ENCODE measurements at places on chromosomes 7 and 10.

DNA sequence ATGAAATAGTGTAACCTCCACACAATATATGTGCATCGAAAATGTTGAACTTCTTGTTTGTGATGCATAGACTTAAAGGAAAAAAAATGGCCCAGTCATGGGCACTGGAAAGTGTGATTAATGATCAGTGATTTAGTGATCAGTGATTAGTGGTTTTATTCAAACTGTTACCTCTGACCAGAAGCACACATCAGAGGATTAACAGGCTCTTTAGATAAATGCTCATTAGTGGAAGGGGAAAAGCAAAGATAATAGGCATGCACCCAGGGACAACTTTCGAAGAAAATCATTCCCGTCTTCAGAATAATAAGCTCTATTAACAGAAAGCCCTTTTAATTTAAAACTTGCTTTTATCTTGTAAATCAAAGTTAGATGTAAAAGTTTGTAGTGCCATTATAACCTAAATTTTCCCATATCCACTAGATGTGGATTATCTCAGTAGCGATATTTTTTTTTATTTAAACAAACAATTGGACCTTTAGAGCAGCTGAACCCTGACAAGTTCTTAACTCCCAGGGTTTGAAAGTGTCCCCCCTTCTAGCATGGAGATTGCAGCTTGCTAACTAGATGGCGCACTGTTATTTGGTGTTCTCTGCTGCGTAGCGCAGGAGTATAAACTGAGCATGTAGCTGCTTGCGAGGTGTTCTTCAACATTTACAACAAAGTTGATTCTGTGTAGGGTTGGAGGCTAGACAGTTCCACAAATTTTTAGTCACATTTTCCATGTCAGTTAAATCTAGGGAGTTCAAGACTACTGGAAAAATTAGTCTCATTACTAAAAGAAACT lies at the start of gene CREB5:
Gene CREB5 (plus strand): TSS at position 643 of the 787 bp plus-strand sequence. CDS start 397 bp downstream, outside the sequence.
- no peak for DNase-seq

- no peak for DNase-seq
These were observed 439.7 kb upstream of the IGFBP3 start for GRCh38 chr7:46360811-46361210.

GRCh38 chr7:73766556-73767229 lies 3.4 kb downstream of the CLDN3 start:
- DNase-seq, result no peak

- DNase-seq, result no peak
These were observed 34.5 kb upstream of the FRMD4A start for GRCh38 chr10:14365266-14365665.

DNA sequence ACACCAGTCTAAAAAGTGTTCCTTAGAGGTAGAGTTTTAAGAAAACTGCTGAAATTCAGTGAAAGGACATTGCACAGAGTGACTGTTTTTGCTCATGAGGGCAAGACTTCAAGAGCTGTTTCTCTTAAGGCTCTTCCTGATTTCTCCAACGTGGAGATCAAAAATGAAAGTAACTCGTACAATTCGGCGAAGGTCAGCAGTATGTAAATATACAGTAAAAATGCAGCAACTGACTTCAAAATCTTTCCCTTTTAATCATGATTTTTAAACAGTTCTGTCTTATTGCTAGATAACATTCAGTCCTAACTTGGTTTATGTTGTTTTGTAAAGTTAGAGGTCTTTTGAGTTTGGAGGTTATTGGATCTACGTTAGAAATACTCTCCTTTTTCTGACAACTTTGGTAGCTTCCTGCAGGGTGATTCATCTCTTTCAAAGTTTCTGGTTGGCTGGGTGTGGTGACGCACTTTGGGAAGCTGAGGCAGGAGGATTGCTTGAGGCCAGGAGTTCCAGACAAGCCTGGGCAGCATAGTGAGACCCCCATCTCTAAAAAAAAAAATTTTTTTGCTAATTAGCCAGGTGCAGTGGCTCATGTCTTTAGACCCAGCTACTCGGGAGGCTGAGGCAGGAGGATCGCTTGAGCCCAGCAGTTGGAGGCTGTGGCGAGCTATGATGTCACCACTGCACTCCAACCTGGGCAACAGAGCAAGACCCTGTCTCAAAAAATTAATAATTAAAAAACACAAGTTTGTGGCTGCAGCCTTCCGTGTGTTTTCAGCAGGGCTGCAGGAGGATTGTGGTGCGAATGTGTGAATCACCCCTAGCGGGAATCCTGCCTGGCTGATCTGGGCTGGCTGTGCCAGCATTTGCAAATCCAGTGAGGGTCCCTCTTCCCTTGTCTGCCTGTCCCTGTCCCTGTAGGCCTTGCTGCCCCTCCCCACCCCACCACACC lies 29.2 kb upstream of the AP5Z1 start:
- no peak for DNase-seq
